Naive thymus-derived CD8-positive, alpha-beta T cell (primary cell): ENCODE measurements at places on chromosomes 7 and 10. TPM values are rescaled to one million over a fixed set of nuclear protein-coding genes. Genes with fewer than 3 reads are reported as not detected.

DNA sequence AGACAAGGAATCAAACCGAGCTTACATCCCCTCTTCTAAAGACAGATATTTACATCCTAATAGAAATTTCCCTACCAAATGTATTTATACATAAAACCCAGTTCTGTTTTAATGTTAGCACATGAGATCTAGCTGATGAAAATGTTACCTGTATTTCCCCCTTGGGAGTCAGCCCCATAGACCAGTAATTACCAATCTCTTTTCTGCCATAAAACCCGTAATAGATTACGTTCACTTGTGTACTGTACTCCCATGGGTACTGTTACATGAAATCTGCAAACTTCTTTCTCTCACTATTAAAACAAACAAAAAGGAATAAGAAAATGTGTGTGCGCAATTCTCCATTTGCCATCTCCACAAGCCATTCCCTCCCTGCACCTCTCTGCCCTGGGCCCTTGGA lies 450.9 kb downstream of the CALN1 start:
- DNase-seq = no peak

DNA sequence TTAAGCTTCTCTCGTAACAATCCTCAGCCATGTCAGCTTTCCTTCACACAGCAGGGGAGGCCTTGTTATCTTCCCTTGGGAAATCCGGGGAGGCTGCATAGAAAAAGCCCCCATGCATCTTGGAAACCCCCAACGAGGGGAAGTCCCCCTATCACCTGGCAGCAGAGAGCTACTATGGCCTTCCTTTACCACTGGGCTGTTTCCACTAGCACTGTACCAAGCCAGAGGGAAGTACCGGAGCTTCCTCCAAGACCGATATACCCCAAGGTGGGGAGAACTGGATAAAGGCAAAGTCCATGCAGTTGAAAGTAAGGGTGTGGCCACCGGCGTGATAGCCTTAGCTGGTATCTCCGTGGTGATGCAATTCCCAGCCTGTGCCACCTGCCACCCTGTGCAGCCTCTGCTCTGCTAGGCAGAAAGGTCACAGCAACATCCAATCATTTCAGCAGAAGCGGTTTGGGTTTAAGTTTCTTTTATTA lies 4.4 kb upstream of the CLIP2 start:
- no peak for DNase-seq

GRCh38 chr7:101179713-101180112 lies 380 bp downstream of the NAT16 start:
- no peak for DNase-seq

DNA sequence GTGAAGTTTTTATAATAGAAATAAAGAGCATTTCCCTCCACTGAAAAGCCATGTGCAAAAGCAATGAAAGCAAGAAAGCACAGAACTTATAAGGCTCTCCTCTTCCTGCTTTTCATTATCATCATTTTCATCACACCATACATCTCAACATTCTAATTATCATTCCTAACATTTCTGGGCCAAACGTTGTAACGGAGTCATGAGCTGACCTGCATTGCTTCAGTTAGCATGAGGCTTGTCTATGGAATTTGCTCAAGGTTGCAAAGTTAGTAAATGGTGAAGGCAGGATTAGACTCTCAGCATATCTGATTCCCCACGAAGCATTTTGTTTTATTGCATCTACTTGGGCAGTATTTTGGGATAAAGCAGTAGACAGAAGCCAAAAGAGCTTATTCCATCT lies 11.4 kb downstream of the SCIN start:
- DNase-seq = no peak

- DNase-seq = no peak
These were observed 48.6 kb upstream of the MKI67 start for GRCh38 chr10:128174581-128175559.

- no peak for DNase-seq
These were observed 41.1 kb downstream of the SUGCT start for GRCh38 chr7:40175725-40176510.

NPM3 gene
- total RNA-seq = 19.1 TPM

- no peak for DNase-seq
These were observed 50.0 kb upstream of the BET1 start for GRCh38 chr7:94054130-94054529.

- no peak for DNase-seq
These were observed 774.5 kb upstream of the COBL start for GRCh38 chr7:52091101-52091500.

DNA sequence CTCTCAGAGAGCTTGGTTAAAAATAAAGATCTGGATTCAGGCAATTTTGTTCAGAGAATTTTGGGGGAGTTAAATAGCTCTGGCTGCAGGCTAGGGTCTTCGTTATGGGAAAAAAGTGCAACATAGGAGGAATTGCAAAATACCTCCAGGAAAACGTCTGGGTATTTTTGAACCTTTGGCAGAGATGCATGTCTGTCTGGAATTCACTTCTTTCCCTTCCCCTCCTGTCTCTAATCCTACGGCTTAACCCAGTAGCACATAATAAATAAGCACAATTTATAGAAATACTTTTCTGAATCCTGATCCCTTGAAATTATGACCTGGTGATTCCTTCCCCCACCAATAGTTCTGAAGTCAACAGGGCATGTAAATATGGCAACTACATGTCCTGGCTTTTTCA lies 19.3 kb upstream of the NUP205 start:
- no peak for DNase-seq

DNA sequence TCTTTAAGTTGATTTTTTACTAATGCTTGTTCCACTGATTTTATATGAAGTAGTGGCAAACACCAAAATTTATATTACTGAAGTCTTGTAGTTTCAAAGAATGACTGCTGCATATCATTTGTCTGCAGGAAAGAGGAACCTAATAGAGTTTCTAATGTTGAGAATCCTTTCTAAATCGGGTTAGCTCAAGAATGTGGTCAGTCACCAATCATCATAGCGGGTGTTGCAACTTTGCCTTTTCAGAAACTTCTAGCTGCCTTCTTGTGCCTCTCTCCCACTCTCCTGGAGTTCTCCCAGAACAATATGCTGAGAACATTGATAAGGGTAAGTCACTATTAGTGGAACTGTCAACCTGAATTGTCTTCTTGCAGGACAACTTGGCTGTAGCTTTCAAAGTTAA lies 524.8 kb upstream of the SORCS1 start:
- no peak for DNase-seq

PNLIP gene
- not detected for total RNA-seq

ZEB1 gene
- total RNA-seq = 72.4 TPM

CYCS gene
- total RNA-seq = 58.0 TPM

NME8 gene
- not detected for total RNA-seq

GRCh38 chr7:157616426-157616825 lies 279.6 kb downstream of the DNAJB6 start:
- DNase-seq = no peak

PAX4 gene
- not detected for total RNA-seq

DNA sequence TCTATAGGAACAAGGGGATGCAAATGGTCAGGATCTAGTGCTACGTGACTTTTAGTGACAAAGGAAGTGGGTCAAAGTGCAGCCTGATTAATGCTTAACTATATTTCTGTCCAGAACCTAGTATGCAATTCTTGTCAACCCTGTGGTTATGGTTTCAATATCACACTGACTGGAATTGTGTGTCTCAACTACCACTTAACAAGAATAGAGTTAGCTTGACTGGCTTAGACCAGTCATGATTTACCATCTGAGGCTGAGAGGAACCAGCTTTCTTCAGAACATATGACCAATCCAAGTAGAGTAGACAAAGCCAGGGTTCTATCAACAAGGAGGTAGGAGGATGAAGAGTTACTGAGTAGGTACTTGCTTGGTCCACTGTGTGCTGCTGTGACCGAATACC lies 54.4 kb downstream of the MYPN start:
- no peak for DNase-seq

- no peak for DNase-seq
These were observed 107.2 kb downstream of the VTI1A start for GRCh38 chr10:112554263-112554662.

DNA sequence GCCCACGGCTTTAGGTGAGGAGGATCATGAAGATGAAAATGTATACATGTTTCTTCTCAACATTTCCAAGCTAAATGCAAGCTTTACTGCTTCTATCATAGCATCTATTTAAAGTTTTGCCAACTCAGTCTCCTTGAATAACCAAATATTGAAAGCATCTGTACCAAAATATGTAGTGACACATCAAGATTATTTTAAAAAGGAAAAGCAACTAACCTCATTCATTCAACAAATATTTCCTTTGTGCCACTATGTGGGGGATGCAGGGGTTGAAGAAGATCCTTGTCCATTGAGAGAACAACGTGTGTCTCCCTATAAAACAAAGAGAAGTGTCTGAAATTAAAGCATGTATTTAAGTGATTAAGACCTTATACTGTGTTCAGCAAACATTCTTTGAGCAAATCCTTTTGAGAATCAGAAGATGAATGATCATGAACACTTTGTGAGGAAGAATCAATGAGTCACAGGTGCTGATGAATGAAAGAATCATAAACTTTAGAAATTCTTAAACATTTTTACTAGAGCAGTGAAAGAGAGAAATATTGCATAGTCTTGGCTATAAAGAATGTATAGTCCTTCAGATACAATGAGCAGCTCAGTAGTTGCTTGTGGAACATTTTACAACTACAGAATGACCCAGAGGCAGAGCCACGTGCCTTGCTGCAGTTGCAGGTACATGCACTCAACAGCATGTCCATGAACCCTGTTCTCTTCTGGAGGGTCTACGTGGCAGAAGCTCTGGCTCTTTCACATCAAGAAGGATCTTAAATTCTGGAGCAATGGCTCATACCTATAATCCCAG lies 13.9 kb downstream of the TAS2R60 start:
- DNase-seq = no peak

- no peak for DNase-seq
These were observed 16.6 kb downstream of the STMP1 start for GRCh38 chr7:135678612-135679575.

LRIT2 gene
- not detected for total RNA-seq

DNA sequence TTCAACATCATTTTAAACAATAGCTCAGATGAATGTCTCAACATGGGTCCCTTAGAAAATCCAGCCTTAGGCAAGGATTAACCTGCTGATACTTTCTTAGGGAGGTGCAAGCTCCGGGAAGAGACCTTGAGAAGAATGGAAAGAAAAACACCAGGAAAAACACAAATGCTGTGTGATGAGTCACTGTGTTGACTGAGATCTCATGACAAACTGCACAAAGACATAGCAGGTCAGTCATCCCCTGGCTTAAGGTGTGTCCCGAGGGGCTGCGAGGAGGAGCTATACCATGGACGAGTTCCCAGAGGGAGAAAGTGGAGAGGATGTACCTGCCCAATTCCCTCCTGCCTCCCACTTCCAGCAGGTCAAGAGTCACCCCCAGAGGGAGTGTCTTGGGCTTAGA lies 98.0 kb downstream of the TEX36 start:
- DNase-seq = no peak

DNA sequence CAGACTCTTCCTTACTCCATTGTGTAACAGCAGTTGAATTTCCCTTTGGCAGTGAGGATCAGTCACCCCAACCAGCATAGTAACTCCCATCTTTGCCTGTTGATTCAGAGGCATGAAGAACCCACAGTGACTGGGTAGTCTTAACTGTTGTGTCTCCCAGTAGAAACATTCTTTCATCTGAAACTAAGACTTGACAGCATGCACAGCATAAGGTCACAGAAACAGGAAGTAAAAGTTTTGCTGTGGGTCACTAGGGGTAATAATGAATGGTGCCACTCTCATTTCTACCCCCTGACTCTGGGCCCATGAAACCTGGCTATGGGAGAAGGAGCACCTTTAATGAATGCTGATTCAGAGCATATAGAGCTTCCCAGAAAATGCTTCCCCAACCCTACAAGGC lies 8.3 kb upstream of the FRMPD2 start:
- DNase-seq = no peak

- no peak for DNase-seq
These were observed 24.5 kb upstream of the ABLIM1 start for GRCh38 chr10:114682532-114682931.

GRCh38 chr10:98033515-98033914 lies 3.1 kb upstream of the CRTAC1 start:
- no peak for DNase-seq

GRCh38 chr7:44163591-44163990 lies 22.5 kb upstream of the MYL7 start:
- DNase-seq = no peak

GRCh38 chr7:20458521-20458920 lies 127.8 kb downstream of the ITGB8 start:
- DNase-seq = no peak

- no peak for DNase-seq
These were observed 201.4 kb downstream of the FZD1 start for GRCh38 chr7:91465595-91466061.

PCLO gene
- not detected for total RNA-seq

GRCh38 chr7:106747804-106748203 lies 86.8 kb upstream of the CCDC71L start:
- DNase-seq = no peak

GRCh38 chr7:96679886-96680285 lies 29.8 kb downstream of the SEM1 start:
- no peak for DNase-seq

DNA sequence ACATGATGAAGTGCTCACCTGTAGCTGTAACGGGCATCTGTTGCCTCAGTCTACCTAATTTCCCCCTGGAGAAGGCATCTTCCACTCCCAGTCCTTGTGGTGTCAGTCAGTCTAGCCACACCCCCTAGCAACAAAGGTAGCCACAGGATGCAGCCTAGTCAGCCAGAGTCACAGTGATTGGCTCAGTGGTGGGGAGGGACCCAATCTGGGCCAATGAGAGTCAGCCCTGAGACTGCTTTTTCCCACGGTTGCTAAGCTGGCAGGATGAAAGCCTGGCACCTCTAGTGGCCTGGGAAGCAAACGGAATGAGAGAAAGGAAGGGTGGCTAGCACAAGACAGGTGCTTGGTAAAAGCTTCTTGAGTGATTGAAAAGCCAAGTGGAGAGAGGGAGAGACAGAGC lies 118.6 kb downstream of the SH3PXD2A start:
- no peak for DNase-seq

- DNase-seq = no peak
These were observed 18.3 kb downstream of the CALHM2 start for GRCh38 chr10:103433858-103434257.

GRCh38 chr7:110804501-110804900 lies 286.4 kb upstream of the LRRN3 start:
- DNase-seq = no peak

HMX3 gene
- total RNA-seq = not detected
